ENCODE measurements at places on chromosomes 1 and 21. TPM values are rescaled to one million over a fixed set of nuclear protein-coding genes. Genes with fewer than 3 reads are reported as not detected.

DNA sequence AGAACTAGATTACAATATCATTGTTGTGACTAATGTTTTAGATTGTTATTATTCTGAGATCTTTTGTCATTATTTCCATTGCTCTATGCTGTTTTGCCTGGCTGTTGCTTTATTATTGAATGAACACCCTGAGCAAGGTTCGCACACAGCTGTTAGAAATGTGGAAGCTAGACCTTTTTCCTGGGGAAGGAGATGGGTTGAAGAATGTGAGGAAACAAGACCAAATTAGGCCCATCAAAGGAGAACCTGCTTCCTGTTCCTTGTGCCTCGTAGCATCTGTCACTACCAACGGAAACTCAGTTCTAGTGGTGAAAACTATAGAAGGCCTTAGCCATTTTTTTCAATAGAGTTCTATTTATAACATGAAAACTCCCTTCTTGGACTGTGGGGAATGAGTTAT, 68.7 kb downstream of the RGL1 start:
- peaks cover 11% of the 10 kb centered on the region for H3K4me1 ChIP-seq
- H3K27me3 ChIP-seq, result no peaks in the 10 kb centered on the region
- DNase-seq, result peak; percentile 18
- H3K27ac ChIP-seq, result no peak overlapping the region
- no peak overlapping the region for H3K4me3 ChIP-seq
- H3K36me3 ChIP-seq, result no peaks in the 10 kb centered on the region

The PTAFR gene
- total RNA-seq, result 1.2 TPM

GRCh38 chr1:246537441-246537840, 28.6 kb downstream of the TFB2M start:
- DNase-seq, result no peak
- H3K4me1 ChIP-seq, result no peaks in the 10 kb centered on the region
- no peaks in the 10 kb centered on the region for H3K27me3 ChIP-seq
- H3K27ac ChIP-seq, result no peak overlapping the region
- H3K36me3 ChIP-seq, result peaks cover 9% of the 10 kb centered on the region

The RPL5 gene
- total RNA-seq, result 1,501 TPM

The SLC2A1 gene
- total RNA-seq, result 58.4 TPM

GRCh38 chr1:195701149-195701548, 907.1 kb downstream of the KCNT2 start:
- H3K36me3 ChIP-seq, result no peaks in the 10 kb centered on the region
- no peak overlapping the region for H3K27ac ChIP-seq
- DNase-seq, result no peak
- H3K4me3 ChIP-seq, result no peak overlapping the region
- no peaks in the 10 kb centered on the region for H3K4me1 ChIP-seq

DNA sequence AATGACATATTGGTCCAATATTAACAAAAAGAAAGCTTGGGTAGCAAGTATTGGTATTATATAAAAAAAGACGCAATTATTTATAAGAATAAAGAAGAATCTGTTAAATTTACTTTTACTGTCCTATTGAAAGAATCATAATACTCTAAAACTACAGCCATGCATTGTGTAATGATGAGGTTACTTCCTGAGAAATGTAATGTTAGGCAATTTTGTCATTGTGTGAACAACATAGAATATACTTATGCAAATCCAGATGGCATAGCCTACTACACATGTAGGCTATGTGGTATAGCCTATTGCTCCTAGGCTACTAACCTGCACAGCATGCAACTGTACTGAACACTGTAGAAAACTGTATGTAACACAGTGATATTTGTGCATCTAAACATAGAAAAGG, 121.2 kb upstream of the PTGFR start:
- H3K36me3 ChIP-seq, result no peaks in the 10 kb centered on the region
- no peak for DNase-seq
- H3K27me3 ChIP-seq, result no peaks in the 10 kb centered on the region
- no peak overlapping the region for H3K4me3 ChIP-seq
- H3K27ac ChIP-seq, result no peak overlapping the region

The FAM78B gene
- total RNA-seq, result 0.22 TPM

DNA sequence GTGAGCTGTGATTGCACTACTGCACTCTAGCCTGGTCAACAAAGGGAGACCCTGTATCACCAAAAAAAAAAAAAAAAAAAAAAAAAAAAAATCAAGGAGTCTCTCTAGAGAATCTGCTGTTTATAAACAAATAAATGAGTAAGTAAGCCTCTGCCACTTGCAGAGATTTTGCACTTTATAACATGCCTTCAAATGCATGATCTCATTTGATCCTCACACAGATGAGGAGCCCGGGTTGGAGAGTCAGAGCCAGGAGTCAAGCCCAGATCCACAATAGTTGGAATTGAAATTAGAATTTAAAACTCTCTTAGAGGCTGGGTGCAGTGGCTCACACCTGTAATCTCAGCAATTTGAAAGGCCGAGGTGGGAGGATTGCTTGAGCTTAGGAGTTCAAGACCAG, 4.0 kb downstream of the PRELP start:
- peaks cover 9% of the 10 kb centered on the region for H3K27me3 ChIP-seq
- no peak for DNase-seq
- no peaks in the 10 kb centered on the region for H3K36me3 ChIP-seq
- no peak overlapping the region for H3K27ac ChIP-seq

DNA sequence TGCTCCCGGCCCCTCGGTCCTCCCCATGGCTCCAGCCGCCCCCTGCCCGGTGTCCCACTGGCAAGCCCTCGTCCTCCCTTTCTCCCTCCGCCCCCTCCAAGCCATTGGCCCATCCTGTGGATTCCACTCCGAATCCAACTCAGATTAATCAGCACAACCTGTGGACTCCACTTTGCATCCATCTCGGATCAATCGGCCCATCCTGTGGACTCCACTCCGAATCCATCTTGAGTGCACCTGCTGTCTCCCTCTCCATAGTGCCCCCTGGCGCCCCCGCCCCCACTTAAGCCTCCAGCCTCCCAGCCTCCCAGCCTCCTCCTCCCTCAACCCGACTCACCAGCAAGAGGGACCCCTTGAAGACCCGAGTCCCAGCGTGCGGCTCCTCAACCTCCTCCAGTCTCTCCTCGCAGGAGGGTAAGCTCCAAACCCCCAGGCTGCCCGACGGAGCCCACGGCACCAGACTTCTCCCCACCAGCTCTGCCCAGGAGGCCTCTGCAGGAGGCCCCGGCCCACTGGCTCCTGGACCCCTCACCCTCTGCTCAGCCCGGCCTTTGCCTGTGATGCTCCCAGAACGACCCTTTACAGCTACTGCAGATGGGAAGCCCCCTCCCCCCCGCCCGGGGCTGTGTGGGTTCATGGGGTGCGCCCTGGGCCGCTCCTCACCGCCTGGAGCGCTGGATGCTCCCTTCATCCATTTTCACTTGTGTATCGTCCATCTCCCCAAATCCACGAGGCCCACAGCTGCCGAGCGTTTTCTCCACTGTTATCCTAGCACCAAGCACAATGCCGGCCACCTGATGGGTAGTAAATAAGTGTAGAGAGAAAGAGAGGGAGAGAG, 40.6 kb upstream of the TSPEAR start:
- no peaks in the 10 kb centered on the region for H3K27me3 ChIP-seq
- H3K36me3 ChIP-seq, result no peaks in the 10 kb centered on the region
- H3K4me3 ChIP-seq, result no peak overlapping the region
- no peaks in the 10 kb centered on the region for H3K4me1 ChIP-seq
- H3K27ac ChIP-seq, result no peak overlapping the region
